ENCODE measurements at places on chromosomes 11 and 22.
A peak's percentile ranks its signal among the peaks of the same experiment; 100 is the strongest.

DNA sequence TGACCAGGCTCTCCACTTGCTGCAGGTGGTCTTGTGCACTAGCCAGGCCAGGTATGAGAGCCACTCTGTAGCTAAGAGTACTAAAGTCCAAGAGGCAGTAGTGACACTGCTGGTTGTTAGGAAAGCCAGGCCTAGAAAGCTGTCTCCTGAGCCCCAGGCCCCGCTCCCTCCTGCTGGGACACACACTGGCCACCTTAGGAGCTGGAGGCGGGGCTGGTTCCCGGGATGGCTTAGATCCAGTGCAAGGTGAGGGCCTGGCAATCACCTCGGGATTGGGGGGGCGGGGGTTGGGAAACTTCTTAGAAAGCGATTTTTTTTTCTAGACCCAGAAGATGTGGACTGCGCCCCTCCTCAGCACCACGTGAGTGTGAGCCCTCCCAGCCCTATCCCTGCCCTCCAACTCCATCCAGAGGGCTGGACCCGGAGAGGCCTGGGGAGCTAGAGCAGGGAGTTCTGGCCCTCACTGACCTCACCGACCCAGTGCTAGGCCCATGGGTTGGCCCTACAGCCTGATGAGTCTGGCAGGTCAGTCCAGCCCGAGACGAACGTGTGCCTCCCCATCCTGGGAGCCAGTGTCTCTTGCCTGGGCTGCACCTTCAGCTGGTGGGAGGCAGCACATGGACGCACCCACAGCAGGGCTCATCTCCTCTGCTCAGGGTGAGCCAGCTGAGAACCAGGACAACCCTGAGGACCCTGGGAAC lies 18.1 kb downstream of the SLC37A2 start:
- no peak for DNase-seq

DNA sequence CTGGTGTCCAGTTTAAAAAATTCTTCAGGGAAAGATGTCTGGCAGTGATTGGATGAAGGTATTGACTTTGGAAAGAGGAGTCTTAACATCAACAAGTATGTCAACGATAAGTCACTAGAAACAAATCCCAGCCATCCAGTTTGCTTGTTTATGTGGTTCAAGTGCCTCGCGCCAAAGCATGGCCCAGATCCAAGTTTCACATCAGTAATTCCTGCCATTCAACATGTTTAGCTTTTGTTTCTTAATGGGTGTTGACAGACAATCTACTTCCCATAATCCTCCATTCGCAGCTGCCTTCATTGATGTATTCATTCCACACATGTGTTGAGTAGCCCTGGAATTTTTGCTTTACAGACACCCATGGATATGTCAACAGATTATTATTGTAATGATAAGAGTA lies 77.8 kb downstream of the UBASH3B start:
- DNase-seq = no peak

DNA sequence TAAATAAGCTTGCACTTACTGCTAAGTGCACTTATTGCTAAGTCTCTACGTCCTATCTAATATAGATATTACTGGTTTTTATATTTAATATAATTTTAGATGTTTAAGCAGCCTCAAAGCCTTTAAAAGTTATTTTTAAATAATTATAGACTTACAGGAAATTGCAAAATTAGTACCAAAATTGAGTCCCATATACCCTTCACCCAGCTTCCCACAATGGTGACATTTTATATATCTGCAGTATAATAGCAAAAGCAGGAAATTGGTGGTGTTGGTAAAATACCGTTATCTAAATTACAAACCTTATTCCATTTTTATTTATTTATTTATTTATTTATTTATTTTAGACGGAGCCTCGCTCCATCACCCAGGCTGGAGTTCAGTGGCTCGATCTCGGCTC lies 1.9 kb upstream of the AP1B1 start:
- no peak for DNase-seq

- DNase-seq = no peak
Observed at GRCh38 chr11:65646958-65647701, 9.2 kb downstream of the SIPA1 start.

DNA sequence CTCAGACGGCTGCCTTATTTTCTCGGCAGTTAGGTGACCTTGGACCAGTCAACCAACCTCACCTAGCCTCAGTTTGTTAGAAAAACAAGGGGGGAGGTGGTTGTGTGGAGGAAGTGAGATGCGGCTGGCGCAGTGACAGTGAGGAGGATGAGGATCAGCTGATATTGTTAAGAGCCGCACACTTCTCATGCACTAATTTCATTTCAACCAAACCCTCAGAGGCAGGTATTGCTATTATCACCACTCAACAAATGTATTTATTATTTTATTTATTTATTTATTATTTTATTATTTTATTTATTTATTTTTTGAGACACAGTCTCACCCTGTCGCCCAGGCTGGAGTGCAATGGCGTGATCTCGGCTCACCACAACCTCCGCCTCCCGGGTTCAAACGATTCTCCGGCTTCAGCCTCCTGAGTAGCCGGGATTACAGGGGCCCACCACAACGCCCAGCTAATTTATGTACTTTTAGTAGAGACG lies 2.1 kb downstream of the LGALS1 start:
- DNase-seq = no peak

GRCh38 chr11:34151166-34151565 lies 45.7 kb downstream of the NAT10 start:
- DNase-seq = no peak

DNA sequence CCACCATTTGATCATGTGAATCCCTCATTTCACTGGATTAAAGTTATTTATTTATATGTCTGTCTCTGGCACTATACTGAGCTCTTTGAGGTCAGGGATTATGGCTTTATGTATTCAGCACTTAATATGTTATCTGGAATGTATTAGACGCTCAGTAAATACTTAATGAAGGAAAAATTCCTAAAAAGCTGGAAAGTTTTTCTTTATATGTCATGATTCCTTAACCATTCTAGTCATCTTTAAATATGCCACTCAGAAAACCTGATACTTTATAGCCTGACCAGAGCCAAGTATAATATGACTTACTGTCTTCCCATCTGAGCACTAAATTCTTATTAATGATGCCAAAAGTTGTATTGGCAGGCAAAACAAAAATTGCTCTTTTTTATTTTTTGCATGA lies 27.1 kb downstream of the RNF169 start:
- DNase-seq = no peak

DNA sequence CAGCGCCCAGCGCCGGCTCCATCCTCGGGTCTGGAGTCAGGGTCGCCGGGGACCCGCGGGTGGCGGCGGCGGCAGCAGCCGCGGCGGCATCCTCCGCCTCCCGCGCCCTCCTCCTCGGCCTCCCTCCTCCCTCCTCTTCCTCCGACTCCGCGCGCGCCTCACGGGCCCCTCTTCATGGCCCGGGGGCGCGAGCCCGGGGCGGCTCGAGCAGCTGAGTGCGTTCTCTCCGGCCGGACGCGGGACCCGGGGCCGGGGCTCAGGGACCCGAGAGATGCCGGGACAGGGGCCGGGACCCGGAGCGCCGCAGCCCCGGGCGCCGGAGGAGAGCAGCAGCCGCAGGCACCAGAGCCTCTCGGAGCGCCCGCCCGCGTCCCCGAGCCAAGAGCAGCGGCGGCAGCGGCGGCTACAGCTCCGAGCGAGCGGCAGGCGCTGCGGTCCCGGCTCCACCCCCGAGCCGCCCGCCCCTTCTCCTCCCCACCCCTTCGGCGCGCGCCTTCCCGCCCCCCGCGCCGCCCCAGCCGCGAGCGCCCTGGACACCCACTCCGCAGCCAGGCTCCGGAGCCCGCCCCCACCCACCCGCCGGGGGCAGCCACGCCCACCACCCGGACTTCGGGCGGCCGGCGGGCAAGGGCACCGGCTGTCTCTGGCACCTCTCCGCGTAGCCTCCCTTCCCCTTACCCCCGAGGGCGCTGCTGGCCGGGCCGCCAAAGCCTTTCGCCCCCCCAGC lies at the start of gene CHST1:
Gene CHST1, minus strand, starts transcription at position 417 of the 727 bp plus-strand sequence. CDS start 14,699 bp downstream, outside the sequence.
- DNase-seq = peak; percentile 45

DNA sequence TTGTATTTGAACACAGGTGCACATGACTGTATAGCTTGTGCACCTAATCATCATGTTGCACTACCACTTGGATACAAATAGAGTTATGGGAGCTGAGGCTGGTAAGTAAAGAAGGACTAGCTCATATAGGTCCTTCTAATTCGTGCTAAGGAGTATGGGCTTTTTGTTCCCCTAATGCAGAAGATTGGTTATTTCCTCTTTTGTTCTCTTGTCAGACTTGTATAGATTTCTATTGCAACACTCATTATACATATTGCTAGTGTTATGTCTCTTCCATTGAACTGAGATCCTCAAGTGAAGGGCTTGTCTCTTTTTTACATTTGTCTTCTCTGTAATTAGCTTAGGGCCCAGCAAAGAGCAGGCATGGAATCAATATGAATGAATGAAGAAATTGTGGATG lies 54.1 kb upstream of the ARHGAP20 start:
- no peak for DNase-seq

DNA sequence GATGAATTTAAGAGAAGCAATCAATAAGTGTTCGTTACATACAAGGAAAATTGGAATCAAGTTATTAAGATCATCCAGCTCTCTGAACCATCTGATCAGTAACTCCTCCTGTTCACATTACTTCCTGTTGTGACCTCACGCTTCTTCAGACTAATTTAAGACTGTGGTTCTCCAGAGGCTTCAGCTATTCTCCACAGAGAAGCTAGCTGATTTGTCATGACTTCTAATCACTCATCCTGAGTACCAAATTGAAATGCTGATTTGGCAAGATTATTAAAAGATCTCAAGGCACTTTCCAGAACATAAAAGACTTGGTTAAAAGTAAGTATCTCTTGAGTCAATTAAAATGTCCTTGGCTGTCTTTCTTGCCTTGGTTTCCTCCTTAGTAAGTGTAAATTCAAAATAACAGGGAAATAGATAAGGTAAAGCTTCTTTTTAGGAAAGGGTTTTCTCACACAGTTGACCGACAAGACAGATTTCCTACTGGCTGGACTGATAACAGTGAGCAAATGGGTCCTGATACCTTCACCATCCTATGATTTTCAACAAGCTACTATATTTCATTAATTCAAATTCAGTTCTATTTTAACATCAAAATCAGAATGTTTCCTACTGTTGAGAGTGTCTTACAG lies 38.5 kb downstream of the GAB2 start:
- DNase-seq = no peak

- no peak for DNase-seq
Observed at GRCh38 chr11:10401256-10401655, 53.8 kb upstream of the AMPD3 start.

DNA sequence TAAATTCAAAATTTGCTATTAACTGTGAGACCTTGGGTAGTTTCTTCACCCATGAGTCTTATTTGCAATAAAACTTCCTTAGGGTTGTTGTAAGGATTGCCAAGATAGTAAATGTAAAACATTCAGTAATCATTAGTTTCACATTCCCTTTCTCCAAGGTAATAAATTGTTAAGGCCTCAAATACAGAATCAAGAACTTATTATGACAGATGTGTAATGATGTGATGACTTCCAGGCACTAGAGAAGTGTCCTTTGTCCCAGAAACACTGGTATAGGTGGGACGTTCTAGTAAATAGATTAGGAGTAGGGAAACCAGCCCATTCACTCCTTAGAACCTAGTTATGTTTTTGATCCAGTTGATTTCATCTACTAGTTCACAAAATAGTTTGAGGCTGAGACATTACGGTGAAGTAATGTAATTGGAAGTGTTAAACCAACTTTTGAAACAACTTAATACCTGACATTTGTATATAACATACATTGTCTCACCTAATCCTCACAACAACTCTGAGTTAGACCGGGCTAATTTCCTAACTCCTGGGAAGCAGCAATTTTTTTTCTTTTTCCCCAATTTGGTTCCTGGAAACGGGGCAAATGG lies 25.5 kb downstream of the CTNND1 start:
- no peak for DNase-seq

- DNase-seq = no peak
Observed at GRCh38 chr22:23745791-23746190, 5.1 kb downstream of the ZNF70 start.

DNA sequence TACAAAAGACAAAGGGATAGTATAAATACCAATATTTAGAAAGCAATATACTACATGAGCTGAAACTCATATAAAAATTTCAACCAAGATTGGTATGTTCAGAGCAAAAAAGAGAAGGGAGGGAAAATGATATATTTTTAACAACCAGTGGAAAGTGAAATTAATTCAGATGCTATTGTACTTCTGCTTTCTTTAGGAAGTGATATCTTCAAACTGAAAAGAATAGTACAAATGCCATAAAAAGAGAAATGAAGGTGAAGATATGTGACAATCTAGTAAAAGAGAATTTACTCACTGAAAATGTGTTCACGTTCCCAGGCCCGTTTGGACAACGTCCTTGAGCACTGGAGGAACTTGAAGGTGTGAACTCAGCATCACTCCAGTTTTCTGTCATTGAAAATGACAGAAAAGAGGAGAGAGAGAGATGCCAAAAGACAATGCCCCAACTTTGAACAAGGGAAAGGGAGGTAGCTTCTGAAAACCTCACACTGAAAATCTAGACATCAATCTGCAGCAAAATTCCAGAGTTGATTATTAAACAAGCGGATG lies 47.5 kb downstream of the SC5D start:
- DNase-seq = no peak

DNA sequence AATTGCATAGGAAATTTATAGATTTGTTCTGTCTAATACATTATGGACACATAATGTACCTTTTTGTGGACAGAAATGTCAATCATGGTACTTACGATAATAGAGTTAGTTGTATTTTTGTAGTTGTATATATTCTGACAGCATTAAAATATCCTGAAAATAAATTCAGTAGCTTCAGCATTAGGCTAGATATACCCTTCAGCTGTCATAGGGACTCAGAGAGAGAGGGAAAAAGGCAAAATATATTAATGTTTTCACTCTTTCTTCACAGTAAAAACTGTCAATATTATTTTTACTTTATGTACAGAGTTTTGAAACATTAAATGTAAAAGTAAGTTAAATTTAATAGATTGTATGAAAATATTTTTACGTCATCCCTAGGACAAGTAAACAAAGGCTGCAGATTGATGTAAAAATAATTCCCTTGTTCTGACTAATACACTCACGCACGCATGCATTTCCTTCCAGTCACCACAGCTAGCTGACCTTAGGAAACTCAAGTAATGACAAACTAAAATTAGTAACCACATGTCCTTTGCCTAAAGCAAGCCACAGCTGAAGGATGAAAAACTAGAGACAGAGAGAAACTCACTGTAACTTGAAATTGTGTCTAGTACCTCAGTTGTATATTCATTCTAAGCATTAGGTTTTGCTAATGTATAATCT lies 104.7 kb upstream of the CARD18 start:
- no peak for DNase-seq

GRCh38 chr11:43895601-43896000 lies 15.0 kb downstream of the ALKBH3 start:
- no peak for DNase-seq
